ENCODE measurements at places on chromosomes 4 and X. TPM values are rescaled to one million over a fixed set of nuclear protein-coding genes. Genes with fewer than 3 reads are reported as not detected.

Gene AKAP4
- total RNA-seq = not detected

Gene ETDA
- total RNA-seq = not detected

Gene GAGE1
- total RNA-seq = not detected

Gene KCNE5
- total RNA-seq = 0.33 TPM

Data from uterine smooth muscle cell (primary cell).